ENCODE measurements at places on chromosomes 11 and 22. TPM values are rescaled to one million over a fixed set of nuclear protein-coding genes. Genes with fewer than 3 reads are reported as not detected.

The OR51B2 gene
- not detected for total RNA-seq

The MN1 gene
- total RNA-seq, result 0.04 TPM

The SMDT1 gene
- 63.5 TPM for total RNA-seq

The KCTD17 gene
- 32.2 TPM for total RNA-seq

The PARVB gene
- 101 TPM for total RNA-seq

The SERGEF gene
- total RNA-seq, result 27.5 TPM

The LIN7C gene
- total RNA-seq, result 29.1 TPM

The CADM1 gene
- total RNA-seq, result 0.80 TPM

The TRIM49 gene
- not detected for total RNA-seq

The OR52N4 gene
- total RNA-seq, result not detected

The MIOX gene
- 0.17 TPM for total RNA-seq

The MS4A4A gene
- total RNA-seq, result not detected

The GSTT2B gene
- total RNA-seq, result not detected

The MYOD1 gene
- not detected for total RNA-seq

The LARGE1 gene
- total RNA-seq, result 0.17 TPM

The CSF2RB gene
- total RNA-seq, result 0.04 TPM

The KRTAP5-11 gene
- not detected for total RNA-seq

The HEPHL1 gene
- not detected for total RNA-seq

The POU2AF2 gene
- total RNA-seq, result not detected

The TRIM6 gene
- 0.44 TPM for total RNA-seq

The CASP4 gene
- 46.1 TPM for total RNA-seq

The VPS11 gene
- total RNA-seq, result 20.6 TPM

The CASP12 gene
- not detected for total RNA-seq

The MMP12 gene
- not detected for total RNA-seq

The OR51E2 gene
- not detected for total RNA-seq

The GRM5 gene
- not detected for total RNA-seq

The ENTHD1 gene
- total RNA-seq, result 0.30 TPM

The IL18 gene
- total RNA-seq, result not detected

The ZNF214 gene
- total RNA-seq, result not detected

The SLC22A6 gene
- total RNA-seq, result not detected

The TTC38 gene
- total RNA-seq, result 20.8 TPM

The ANGPTL5 gene
- total RNA-seq, result not detected

The MISFA gene
- 0.84 TPM for total RNA-seq

The GGTLC3 gene
- not detected for total RNA-seq

The CYB5R3 gene
- total RNA-seq, result 73.5 TPM

The SAA4 gene
- total RNA-seq, result not detected

The BCR gene
- 34.1 TPM for total RNA-seq

The HTR3B gene
- not detected for total RNA-seq

The FZD4 gene
- total RNA-seq, result 0.06 TPM

The KCNE3 gene
- not detected for total RNA-seq
